Activated T-helper 2 cell treated with anti-CD3 and anti-CD28 coated beads, Interferon-gamma antibody, Interleukin-2, Interleukin-4, amounts not matched to agents 10 μg/mL and 5 μg/mL and 100 μg/mL, durations not matched to agents 14 hours and 24 hours and 36 hours (primary cell): ENCODE measurements at places on chromosomes 3 and 15. TPM values are rescaled to one million over a fixed set of nuclear protein-coding genes. Genes with fewer than 3 reads are reported as not detected.

Gene SLC26A6
- 85.1 and 89.6 TPM in 2 replicates for total RNA-seq

Gene GOLGA8M
- total RNA-seq: 0.55 and 0.96 TPM in 2 replicates

Gene ITIH1
- total RNA-seq: not detected in 2 replicates

Gene KCNAB1
- total RNA-seq: not detected in 2 replicates

GRCh38 chr15:101246824-101247745 is 4.8 kb downstream of the CHSY1 start:
- no peaks in the 10 kb centered on the region for H3K27me3 ChIP-seq
- H3K4me1 ChIP-seq: peaks cover 80% of the 10 kb centered on the region
- no peak for DNase-seq
- H3K4me3 ChIP-seq: peak overlapping the region; percentile 65
- H3K27ac ChIP-seq: peak overlapping the region; percentile 79

DNA sequence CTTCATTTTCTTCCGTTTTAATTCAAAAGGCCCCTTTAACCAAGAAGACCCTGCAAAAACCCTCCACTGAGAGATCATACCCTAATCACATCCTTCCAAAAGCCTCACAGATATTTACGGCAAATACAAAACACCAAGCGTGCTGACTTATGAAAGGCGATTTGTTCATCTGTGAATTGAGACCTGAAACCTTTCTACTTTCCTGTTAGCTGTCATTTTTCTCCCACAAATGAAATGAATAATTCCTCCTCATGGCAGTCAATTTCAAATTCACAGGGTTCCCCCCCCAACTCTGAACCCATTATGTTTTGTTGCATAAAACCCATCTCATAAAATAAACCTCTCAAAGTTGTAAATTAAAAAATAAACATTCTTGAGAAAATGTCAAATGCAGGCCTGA is 149.6 kb downstream of the PDZRN3 start:
- peaks cover 3% of the 10 kb centered on the region for H3K4me1 ChIP-seq
- H3K36me3 ChIP-seq: no peaks in the 10 kb centered on the region
- peaks cover 21% of the 10 kb centered on the region for H3K27me3 ChIP-seq
- DNase-seq: no peak
